ENCODE measurements at places on chromosomes 2 and 18.

- DNase-seq = no peak
Observed at GRCh38 chr2:134976074-134976702, 57.6 kb downstream of the CCNT2 start.

DNA sequence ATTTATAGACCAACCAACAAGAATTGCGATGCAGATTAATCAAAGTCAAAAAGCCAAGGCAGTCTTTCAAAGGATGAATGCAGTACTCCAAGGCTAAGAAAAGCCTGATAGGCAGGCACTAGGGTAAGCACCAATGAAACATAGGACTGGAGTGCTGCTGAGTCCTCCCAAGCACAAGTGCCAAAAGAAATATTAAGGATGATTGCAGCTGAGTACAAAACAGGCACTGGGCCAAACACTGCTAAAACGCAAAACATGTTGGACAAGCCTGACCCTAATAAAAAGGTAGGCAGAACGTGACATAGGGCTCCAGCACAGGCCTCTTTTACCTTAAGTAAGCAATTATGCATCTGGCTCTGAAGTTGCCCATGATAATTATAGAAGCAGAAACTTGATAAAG is 160.1 kb upstream of the LRP1B start:
- no peak for DNase-seq

DNA sequence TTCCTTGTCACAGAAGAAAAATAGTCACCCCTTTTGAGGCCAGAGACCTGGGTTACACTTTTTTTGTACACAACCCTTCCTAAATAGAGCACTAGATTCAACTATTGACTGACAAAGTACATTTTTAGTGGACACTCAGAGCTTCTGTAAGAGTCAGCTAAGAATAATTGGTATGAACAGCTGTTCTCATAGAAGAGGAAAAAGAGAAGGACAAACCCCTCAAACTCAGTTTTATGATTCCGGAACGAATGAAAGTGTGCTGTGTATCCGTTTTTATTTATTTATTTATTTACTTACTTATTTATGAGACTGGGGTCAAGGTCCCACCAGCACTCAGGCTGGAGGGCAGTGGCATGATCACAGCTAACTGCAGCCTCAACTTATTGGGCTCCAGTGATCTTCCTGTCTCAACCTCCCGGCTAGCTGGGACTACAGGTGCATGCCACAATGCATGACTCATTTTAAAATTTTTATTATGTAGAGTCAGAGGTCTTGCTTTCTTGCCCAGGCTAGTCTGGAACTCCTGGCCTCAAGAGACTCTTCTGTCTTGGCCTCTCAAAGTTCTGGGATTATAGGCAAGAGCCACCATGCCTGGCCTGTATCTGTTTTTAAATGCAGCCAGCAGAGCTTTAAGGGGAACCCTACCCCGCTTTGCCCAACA is 36.0 kb upstream of the FZD5 start:
- DNase-seq = no peak

- DNase-seq = no peak
Observed at GRCh38 chr2:23636426-23636825, 251.4 kb downstream of the KLHL29 start.

GRCh38 chr2:190529486-190530247 is 4.9 kb downstream of the NEMP2 start:
- no peak for DNase-seq

- no peak for DNase-seq
Observed at GRCh38 chr18:24065906-24066305, 51.4 kb downstream of the TTC39C start.

GRCh38 chr2:217746808-217747207 is 256.0 kb downstream of the TNS1 start:
- DNase-seq = no peak

DNA sequence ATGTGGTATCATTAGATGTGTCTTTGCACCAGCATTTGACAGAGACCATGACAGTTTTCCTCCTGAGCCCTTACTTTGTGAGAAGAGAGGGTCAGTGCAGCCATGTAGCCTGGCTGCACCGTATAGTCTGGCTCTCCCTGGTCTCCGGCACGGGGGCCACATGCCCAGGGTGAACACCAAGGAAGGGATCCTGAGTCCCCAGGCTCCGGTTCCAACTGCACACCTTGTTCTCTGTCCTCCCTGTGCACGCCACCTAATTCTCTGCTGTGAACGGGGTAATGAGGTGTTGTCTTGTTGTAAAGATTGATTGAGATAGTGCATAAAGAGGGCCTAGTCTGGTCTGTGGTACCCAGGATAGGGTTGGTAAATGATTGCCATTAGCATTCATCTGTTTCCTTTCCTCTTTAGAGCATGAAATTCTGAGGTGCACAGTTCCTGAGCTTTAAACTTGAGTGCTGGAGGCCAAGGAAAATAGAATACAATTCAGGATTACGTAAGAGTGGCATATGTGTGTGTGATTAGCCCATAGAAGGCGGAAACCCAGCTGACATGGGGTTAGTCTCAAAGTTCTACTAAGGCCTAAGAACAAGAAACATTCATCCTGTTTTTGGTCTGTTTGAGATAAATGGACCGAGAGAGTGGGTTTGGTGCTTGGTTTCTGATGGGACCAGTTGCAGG is 55.5 kb downstream of the NCK2 start:
- DNase-seq = no peak

DNA sequence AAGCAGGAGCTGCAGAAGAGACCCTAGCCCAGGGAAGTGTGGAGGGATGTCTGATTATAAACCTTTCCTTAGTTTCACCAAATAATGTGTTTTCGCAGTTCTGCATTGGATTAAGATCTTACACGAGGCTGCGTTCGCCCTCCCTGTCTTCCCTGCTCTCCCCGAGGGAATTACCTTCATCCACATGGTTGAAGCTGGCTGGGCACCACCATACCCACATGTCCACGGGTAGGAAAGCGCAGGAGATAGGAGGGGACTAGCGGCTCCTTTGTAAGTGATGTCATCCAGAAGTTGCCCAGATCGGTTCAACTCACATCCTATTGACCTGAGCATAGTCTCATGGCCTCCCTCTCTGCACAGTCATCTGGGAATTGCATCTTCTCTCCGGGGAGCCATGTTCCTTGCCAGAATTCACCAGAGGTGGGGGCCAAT is 1.1 kb downstream of the TTL start:
- DNase-seq = no peak
